Suppressor macrophage treated with lipopolysaccharide for 1 hour (primary cell): ENCODE measurements at places on chromosomes 6 and 20.
A peak's percentile ranks its signal among the peaks of the same experiment; 100 is the strongest.

DNA sequence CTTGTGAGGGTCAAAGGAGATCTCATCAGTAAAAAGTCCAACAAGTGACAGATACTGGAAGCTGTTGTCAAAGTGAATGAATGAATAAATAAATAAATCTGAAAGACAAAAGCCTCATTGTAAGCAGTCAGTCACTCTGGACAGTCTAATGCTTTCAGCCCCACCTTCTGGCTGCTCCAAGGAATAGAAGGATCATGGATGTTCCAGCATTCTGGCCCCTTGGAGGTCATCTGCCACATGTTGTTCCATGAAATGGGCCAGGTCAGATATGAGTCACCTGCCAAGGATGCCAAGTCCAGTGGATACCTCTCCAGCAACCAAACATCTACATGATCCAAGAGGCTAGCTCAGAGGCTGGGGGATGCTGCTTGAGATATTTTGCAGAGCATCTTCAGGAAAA is 185.6 kb downstream of the BMP7 start:
- DNase-seq, result no peak

DNA sequence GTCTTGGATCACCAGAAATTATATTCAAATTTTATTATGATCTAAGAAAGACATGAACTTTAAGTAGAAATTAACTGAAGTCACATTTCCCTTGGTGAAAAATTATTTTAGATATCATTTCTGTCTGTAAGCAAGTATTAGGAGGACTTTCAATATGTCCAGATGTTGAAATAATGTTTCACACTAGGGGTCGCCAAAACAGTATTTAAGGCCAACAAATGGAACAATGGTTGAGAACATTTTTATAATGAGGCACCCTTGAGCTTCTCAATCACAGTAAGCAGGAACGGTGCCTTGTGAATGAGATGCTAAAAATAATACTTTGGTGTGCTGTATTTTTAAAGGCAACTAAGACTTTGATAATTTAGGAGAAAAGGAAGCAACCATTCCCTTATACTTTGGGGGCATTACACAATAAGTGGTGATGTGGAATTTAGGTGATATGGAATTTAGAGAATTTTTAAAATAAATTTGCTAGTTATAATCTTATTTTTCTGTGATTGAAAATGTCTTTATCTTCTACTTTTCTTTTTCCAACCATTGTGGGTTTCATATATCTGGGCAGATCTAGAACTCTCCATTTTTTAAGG is 9.6 kb upstream of the SF3B5 start:
- DNase-seq, result peak; percentile 79

DNA sequence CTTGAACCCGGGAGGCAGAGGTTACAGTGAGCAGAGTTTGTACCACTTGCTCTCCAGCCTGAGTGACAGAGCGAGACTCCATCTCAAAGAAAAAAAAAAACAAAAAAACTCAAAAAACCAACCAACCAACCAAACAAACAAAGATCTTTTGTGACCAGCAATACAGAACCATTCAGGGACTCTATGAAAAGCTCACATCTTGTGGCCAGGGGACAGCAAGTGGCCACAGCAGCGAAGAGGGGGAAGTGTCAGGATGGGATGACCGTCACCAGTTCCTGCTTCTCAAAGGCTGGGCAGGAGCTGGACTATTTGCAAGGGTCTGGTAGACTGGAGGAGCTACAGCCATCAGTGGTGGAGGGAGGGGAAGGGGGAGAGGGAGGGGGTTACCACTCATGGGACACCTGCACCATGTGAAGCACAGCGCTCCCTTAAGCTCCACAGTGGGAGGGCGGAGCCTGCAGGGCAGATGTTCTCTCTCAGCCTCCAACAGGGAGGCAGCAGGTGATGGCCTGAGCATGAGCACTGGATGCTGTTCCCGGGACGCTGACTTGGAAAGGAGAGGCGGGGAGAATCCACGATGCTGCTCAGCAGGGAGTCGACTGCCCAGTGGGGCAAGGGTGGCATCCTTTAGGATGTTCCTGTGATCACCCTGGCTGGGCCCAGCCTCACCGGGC is 19.7 kb upstream of the ULBP3 start:
- no peak for DNase-seq

GRCh38 chr6:24242924-24243323 is 114.9 kb downstream of the DCDC2 start:
- DNase-seq, result no peak

- DNase-seq, result no peak
Observed at GRCh38 chr6:148291876-148292275, 50.8 kb upstream of the SASH1 start.

- DNase-seq, result no peak
Observed at GRCh38 chr20:24465730-24466129, 3.7 kb upstream of the SYNDIG1 start.

GRCh38 chr6:35425284-35425683 is 26.9 kb upstream of the FANCE start:
- no peak for DNase-seq

DNA sequence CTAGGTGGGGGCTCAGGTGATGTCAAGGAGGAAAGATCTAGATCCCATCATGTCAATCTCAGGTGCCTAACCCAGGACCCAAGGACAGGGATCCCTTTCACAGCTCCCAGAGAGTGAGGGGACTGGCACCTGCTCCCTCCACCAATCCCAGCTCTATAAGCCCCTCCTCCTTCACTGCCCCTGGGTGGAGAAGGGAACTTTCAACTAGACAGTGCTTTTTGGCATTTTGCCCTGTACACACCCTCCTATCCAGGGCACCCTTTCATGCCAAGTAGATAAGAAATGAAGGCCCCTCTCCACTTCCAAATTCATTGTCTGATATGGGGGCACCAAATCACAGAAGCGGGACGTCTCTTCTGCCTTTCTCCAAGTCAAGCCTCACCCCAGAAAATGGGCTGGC is 61.6 kb downstream of the MDGA1 start:
- DNase-seq, result no peak

DNA sequence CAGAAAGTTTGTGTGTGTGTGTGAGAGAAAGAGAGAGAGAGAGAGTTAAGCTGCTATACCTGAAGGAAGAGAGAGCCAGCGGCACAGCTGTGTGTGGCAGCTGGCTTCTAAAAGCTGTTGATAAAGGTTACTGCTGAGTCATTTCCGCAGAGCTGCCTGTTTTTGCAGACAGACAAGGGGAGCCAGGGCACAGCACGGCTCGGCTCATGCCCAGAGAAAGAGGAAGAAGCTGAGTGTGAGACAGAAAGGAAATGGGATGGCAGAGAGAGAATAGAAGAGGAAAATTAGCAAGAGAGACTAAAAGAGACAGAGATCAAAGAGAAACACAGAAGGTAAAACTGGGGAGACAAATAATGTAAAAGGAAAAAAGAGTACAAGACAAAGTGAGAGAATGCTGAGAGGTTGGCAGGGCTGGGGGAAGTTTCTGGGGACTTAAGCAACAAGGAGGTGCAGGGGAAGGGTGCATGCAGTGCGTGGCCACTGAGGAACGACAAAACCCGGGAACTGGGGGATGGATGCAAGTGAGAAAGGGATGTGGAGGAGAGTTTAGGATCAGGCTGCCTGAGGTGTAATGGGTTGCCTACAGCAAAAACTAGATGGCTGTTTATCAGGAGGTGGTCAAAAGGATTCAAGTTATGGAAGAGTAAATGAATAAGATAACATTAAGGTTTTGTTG is 22.7 kb downstream of the HLA-A start:
- DNase-seq, result peak; percentile 78

- peak; percentile 69 for DNase-seq
Observed at GRCh38 chr6:68638230-68638900, 3.3 kb downstream of the ADGRB3 start.

DNA sequence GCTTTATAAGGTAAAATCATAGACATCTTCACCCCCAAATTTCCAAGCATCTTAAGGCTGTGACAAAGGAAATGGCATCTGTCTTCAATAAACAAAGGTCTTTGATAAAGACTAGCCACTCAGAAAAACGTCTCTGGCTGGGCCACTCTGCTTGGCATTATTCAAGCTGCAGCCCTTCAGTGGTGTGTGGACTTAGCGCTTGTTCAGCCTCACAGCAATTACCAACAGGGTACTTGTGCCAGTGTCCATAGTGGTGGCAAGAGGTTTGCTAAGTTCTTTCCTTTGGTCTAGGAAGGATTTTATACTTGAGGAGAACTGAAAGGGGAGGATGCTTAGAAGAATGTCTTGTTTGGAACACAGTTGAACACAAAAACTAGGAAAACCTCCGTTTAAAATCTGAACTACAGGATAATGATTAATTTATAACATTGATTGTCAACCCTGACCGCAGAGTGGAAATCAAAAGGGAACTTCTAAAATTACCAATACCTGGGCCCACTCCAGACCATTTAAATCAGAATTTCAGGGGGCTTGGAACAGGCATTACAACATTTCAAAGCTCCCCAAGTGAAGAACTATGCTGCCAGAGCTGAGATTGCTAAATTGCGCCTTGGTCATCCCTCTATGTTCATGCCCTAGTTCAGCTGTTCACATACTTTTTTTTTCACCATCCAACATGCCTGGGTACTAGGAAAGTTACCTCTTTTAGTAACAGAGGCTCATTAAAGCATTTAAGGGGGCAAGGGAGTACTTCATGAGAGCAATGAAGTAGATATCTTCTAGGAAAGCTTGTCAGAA is 378.5 kb downstream of the FRK start:
- no peak for DNase-seq

GRCh38 chr6:97572943-97573342 is 289.9 kb upstream of the MMS22L start:
- DNase-seq, result no peak

DNA sequence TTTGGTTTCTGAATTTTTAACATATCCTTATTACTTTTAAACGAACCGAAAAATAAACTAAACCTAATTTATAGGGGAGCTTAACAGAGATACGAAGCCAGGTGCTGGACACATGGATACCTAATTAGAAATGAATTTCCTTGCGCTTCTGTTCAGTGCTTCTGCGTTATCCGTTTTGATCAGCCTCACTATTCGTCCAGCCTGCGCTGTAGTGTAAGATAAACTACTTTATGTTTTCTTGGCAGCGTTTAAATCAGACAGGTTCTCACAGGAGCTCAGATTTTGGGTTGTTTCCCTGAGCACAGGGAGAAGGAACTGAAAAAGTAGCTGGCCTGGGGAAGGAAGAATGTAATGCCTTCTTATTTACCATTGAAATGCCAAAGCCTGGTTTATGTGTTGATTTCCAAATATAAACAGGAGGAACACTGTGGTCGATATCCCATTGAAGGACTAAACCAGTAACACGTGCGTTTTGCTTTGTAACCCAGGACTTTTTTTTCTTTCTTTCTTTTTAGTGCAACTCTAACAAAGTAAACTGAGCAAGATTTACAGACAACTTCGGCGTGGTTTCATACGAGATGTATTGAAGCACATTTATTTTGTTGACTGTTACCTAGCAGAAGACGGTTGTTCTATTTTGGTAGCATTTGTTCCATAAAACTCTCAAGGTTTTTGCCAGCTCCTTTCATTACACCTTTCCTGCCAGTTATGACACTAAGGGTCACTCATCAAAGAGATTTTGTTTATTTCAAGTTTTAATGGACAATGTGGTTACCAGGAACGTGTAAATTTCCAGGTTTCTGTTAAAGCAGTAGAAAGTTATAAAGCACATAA is 214.8 kb upstream of the HEY2 start:
- no peak for DNase-seq

DNA sequence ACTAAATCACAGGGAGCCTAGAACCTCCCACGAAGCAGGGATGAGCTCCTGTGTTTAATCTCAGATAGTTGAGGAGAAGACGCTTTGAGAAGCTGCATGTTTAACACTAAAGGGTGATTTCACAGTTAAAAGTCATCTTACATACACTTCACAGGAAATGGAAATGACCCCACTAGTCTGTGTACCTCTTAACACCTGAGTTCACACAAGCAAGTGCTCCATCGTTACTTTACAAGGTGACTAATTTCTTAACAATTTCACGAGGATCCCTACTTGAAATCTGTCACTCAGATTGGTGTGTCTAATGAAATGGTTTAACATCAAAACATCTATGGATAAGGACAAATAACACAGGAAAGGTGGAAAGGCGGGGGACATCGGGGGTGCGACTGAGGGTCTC is 93.8 kb upstream of the RPS6KA2 start:
- no peak for DNase-seq

- no peak for DNase-seq
Observed at GRCh38 chr6:90024633-90025032, 130.4 kb downstream of the GJA10 start.
